MCF 10A (cell line): ENCODE measurements at places on chromosomes 16 and 17. TPM values are rescaled to one million over a fixed set of nuclear protein-coding genes. Genes with fewer than 3 reads are reported as not detected.
A peak's percentile ranks its signal among the peaks of the same experiment; 100 is the strongest.

CACNG3 gene
- total RNA-seq: not detected in 2 replicates

SLFN14 gene
- total RNA-seq: not detected in 2 replicates

FSCN2 gene
- 0.37 TPM in 1 of 2 replicates, not detected in the other for total RNA-seq

DNA sequence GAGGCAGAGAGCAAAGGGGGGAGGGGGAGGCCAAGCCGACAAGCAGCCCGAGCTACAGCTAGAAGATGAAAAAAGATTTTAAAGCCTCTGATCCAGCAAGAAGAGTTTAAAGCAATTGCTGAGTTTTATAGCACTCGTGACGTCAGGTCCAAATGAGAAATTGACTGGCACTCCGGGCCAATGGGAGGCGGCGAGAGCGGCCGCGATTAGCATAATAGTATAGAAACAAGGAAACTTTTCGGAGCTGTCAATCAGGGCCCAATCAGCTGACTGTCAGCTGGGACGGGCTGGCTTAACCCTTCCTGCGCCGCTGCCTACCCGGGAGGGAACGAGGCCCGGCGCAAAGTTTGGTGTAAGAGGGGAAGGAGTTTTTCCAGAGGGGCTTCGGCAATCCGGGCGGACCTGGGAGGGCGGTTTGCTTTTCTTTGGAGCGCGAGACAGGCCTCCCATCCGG, at the start of gene MAF:
Gene MAF, minus strand, starts transcription at position 100 of the 454 bp plus-strand sequence. CDS start 835 bp downstream, outside the sequence.
- no peaks in the 10 kb centered on the region for H3K27me3 ChIP-seq
- no peaks in the 10 kb centered on the region for H3K36me3 ChIP-seq
- H3K4me3 ChIP-seq: peak within 1 kb of the TSS; percentile 84
- peak; percentile 86 for DNase-seq
- H3K4me1 ChIP-seq: peaks cover 8% of the 10 kb centered on the region

DNA sequence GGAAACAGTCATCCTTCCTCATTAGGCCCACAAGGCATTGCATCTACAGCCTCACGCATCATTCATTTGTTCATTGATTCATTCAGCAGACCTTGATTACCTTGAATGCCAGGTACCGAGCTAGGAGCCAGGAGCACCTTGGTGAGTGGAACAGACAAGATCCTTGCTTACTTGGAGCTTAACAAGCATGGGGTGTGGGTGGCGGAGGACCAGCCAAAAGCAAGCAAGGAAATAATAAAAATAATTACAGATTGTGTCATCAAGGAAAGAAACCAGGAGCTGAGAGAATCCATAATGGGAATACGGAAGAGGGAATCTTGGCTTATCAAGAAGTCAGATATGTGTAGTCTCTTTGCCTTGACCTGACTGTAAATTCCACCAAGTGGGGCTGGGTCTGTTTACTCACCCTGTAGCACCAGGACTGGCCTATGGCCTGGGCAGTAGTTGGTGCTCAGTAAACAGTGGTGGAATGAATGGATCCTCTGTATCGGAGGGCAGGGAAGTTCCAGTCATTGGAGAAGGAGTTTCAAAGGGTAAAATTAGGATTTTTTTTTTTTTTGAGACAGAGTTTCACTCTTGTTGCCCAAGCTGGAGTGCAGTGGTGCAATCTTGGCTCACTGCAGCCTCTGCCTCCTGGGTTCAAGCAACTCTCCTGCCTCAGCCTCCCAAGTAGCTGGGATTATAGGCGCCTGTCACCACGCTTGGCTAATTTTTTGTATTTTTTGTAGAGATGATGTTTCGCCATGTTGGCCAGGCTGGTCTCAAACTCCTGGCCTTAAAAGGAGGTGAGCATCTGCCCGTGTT, 157.7 kb downstream of the MSI2 start:
- H3K4me3 ChIP-seq: no peak overlapping the region
- H3K36me3 ChIP-seq: peaks cover 7% of the 10 kb centered on the region
- H3K27ac ChIP-seq: no peak overlapping the region
- no peak for DNase-seq

- peaks cover 12% of the 10 kb centered on the region for H3K27me3 ChIP-seq
- H3K27ac ChIP-seq: no peak overlapping the region
- H3K4me3 ChIP-seq: no peak overlapping the region
Measured at GRCh38 chr17:39170109-39170508, 4.1 kb upstream of the ARL5C start.

GRCh38 chr17:7421186-7421585, 1.1 kb downstream of the SPEM1 start:
- no peak overlapping the region for H3K27ac ChIP-seq
- no peaks in the 10 kb centered on the region for H3K36me3 ChIP-seq
- H3K4me1 ChIP-seq: peaks cover 5% of the 10 kb centered on the region
- no peak for DNase-seq

DNA sequence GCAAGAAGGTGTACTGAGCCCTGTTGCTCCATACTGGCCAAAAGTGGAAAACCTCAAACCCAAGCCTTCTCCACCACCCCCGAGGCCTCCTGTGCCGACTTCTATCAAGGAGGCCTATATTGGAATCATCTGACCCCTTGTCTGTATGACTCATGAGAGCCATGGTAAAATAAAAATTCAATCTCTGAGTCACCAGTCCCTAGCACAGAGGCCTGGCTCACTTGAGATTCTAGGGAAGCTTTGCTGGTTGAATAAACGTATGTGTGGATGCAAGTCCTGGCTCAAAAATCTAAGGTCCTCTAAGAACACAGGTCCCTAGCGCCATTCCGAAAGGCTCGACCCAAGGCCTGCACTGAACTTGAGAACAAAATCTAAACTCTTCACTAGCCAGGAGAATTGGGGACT, 15.0 kb downstream of the NSMCE1 start:
- no peak overlapping the region for H3K27ac ChIP-seq
- peaks cover 23% of the 10 kb centered on the region for H3K4me1 ChIP-seq
- H3K27me3 ChIP-seq: no peaks in the 10 kb centered on the region
- H3K4me3 ChIP-seq: no peak overlapping the region

DNA sequence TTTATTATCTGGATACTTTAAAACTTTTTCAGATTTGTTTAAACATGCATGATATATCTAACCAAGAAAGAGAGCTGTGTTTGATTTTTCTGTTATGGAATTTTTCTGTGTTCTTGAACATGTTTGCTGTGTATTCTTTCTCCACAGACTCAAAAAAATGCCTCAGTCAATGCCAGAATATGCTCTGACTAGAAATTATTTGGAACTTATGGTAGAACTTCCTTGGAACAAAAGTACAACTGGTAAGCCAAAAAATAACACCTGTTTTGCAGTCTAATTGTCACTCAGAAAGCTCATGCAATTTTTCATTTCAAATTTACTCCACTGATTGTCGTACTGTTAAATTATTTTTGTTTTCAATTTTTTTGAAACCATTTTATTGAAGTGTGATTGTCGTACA, 15.3 kb upstream of the ABCC11 start:
- no peaks in the 10 kb centered on the region for H3K4me1 ChIP-seq
- no peak for DNase-seq
- H3K27ac ChIP-seq: no peak overlapping the region
- no peak overlapping the region for H3K4me3 ChIP-seq
- no peaks in the 10 kb centered on the region for H3K27me3 ChIP-seq
